ENCODE measurements at places on chromosomes 12 and 14.

GRCh38 chr12:68559984-68560850 is 50.5 kb upstream of the RAP1B start:
- DNase-seq, result peak; percentile 61

GRCh38 chr14:105192866-105193731 is 12.0 kb upstream of the NUDT14 start:
- no peak for DNase-seq

DNA sequence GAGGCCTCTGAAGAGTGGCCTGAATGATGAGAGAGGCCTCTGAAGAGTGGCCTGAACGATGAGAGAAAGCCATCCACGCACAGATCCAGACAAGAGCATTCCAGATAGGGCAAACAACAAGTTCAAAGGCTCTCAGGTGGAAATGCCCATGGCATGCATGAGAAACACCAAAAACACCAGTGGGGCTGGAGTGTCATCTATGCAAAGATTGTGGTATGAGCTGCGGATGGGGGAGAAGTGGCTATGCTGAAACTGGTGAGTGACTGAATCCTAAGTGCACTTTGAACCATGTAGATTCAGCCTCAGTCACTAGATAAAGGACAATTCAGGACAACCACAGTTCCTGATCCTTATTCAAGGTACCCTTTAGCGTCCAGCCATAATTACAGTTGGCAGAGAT is 79.4 kb upstream of the GZMB start:
- DNase-seq, result no peak

DNA sequence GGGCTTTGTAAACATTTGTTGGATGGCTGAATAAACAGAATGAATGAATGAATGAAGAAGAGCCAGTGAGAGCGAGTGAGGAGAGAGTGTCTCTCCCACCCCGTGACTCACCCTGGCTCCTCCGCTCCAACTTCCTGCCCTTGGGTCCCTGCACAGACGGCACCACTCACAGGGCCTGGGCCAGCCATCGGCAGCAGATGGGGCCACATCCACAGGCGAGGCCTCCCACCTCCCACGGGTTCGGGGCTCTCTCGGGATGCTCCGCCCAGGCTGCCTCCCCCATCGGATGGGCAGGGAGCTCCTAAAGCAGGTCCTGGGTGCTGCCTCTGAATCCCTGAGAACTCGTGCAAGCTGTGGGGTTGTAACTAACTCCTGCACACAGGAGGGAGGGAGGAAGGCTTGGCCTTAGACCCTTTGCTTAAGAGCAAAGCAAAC is 41.3 kb downstream of the CCNK start:
- peak; percentile 50 for DNase-seq

DNA sequence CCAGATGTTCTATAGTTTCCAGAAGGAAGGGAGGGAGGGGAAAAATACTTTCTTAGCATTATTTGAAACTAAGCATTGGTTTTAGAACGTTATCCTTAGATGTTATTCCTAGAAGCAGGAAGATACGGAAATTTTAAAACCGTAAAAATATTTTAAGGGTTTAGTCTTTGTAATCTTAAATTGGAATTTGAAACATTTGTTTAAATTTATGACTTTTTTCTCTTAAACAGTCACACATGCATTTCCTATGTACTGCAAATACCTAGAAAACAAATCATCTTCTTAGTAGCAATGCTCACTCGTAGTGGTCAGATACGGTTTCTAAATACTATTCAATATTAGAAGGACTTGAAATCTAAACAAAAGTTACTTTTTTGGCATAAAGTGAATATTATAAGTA is 282.0 kb downstream of the ERC1 start:
- DNase-seq, result no peak

DNA sequence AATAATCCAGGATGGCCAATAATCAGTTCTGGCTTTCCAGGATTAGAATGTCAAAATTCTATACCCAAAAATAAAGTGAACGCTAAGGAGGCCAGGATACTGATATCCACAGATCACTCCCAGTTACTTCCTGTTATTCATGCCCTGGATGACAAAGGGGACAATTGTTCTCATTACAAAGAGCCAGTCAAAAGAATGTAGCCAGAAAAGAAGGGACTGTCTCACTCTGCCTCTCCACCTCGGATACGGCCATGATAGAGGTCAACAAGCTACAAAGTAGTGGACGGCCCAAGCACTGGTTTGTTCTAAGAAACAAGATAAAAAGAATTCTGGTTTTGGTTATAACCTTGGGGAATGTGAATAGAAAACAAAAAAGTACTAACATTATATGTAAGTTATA is 116.1 kb upstream of the ATF7IP start:
- DNase-seq, result no peak

GRCh38 chr14:33610121-33610520 is 340.8 kb downstream of the EGLN3 start:
- no peak for DNase-seq

DNA sequence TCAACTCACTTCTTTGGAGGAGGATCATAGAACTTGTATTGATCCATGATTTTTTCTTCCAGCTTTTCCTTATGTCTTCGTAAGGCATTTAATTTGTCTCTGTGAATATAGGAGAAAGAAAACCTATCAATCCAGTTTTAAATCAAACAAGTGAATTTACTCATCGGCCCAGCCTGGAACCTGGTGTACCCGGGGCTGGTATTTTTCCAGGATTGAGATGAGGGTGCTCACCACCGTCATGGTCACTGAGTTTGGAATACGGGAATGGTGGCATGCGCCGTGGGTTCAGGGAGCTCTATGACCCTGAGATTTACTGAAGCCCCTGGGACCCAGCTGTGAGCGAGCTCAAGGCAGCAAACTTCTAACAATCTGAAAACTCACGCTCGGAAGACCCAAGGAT is 46.5 kb upstream of the GPR68 start:
- DNase-seq, result no peak

DNA sequence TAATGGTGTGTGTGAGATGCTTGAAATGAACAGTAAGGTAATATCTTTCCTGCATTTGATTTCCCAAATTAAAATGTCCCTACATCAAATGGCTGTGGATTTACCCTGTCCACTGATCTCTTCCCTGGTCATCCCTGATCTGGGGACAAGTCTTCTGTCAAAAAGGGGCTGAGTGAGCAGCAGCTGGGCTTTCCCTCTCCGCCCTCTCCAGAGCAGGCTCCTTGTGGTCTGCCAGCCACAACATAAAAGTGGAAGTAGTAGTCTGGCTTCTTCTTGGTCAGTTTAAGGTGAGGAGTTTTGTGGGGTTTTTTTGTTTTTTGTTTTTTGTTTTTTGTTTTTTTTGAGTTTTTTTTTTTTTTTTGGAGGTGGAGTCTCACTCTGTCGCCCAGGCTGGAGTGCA is 25.2 kb upstream of the PLXNC1 start:
- DNase-seq, result no peak

DNA sequence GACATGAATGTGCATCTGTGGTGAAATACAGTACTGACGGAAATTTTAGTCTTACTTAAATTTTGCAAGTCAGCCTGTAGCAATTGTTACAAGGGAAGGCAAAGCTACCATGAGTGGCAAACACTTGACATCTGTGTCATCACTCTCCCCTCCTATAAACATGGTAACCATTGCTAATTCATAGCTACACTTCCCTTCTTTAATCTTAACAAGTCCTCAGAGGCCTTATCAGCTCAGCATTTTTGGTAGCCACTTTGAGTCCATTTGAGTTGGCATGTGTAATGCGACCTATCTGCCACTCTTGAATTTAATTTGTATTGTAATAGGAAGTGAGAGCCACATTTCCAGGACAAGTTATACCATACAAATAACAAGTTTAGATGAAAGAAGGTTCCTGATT is 218.1 kb downstream of the RMST start:
- no peak for DNase-seq

- DNase-seq, result no peak
Measured at GRCh38 chr12:62724947-62725451, 210.0 kb downstream of the PPM1H start.

GRCh38 chr12:24494401-24494800 is 454.5 kb downstream of the BCAT1 start:
- no peak for DNase-seq

GRCh38 chr14:102538602-102539543 is 29.3 kb upstream of the ANKRD9 start:
- no peak for DNase-seq

GRCh38 chr12:130816097-130816496 is 23.0 kb downstream of the STX2 start:
- no peak for DNase-seq

DNA sequence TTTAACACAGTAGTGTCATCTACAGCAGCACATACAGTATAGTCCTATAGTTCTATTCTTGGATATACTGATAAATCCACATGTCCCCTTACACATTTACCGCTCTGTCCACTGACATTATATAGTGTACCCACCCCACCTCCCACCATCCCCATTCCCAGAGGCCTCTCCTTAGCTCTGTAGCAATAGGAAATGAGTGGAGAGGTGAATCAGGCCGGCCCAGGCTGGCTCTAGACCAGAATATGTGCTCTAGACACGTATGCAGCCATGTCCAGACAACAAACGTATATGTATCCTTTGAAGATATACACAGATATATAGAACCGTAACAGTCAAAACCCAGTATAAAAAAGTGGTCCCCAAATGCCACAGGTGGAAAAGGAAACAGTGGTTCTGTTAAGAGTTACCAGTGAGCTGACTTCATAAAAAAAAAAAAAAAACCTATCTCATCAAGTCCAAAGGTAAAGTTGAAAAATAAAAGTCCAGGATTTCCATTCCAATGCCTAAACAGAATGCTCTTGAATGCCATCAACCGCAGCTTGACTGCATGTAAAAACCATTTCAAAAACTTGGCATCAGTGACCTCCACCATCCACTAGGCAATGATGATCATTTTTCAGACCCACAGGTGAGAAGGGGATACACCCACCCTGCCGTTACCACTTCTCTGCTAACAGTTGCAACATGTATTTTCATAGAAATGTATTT is 16.7 kb downstream of the EGLN3 start:
- no peak for DNase-seq

DNA sequence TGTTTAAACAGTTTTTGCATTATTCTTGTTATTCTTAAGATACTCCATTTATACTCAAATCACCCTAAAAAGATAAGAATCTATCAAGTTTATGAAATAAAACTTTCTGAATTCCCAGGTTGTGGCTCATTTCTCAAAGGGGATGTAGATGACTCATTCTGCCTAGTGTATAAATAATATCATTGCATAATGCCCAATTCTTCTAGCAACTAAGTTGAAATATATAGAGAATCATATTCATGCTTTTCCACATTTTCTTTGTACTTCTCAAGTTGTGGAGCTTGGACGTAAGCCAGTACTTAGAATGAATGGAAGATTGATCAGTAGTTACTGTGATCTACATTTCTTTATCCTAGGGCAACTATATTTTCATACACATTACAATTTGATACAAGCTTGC is 201.1 kb downstream of the PPFIA2 start:
- no peak for DNase-seq

DNA sequence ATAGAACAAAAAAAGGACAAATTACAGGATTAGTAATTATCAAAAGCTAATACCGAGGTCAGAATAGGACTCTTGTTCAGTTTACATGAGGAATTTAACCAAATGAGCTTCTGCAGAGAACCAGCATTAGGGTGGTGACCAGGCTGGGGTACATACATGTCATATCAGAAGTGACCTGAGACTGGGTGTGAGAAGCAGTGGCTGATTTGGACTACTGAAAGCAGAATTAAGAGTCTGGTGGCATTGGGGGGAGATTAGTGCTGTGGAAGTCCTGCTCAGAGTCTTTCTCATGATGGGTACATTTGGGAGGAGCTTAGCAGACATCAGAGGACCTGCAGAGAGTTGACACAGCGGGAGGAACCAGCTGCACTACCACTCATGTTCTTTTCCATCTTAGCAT is 21.7 kb downstream of the TRAF3 start:
- DNase-seq, result no peak

DNA sequence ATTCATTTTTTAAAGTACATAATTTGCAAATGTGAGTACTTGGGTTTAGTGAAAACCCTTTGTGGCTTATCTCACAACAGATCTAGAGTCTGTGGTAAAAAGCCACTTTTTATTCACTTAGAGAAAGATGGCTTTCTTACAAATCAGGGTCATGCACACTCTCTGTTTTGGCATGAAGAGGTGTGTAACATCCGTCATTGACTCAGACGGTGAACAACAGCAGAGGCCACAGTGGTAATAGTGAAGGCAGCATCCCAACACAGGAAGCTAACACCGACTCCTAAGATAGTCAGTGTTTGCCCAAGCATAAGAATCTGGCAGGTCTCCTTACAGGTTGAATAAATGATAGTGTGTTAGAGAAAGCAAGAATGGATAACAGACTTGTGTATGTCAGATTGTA is 593.0 kb downstream of the SOX5 start:
- no peak for DNase-seq

- no peak for DNase-seq
Measured at GRCh38 chr12:120562906-120563305, 18.3 kb downstream of the POP5 start.

DNA sequence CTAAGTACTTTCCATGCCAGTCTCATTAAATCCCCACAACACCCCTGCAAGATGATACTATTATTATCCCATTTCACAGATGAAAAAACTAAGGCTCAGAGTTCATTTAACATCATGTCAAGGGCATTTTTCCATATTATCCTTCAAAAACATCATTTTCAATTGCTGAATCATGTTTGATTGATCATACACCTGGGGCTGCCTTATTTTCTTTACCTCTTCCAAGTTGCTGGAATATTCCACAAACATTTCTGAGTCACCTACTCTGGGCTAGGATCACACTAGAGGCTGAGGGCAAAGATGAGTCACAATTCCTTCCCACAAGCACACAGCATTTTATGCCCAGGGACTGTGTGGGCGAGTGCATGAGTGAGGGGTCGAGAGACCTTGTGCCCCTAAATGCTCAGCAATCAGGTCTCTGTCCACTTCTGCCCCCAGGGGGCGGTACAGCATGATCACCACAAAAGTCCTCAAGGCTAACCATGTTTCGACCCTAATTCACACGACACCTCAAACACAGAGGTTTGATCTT is 14.1 kb upstream of the TMEM119 start:
- DNase-seq, result no peak

DNA sequence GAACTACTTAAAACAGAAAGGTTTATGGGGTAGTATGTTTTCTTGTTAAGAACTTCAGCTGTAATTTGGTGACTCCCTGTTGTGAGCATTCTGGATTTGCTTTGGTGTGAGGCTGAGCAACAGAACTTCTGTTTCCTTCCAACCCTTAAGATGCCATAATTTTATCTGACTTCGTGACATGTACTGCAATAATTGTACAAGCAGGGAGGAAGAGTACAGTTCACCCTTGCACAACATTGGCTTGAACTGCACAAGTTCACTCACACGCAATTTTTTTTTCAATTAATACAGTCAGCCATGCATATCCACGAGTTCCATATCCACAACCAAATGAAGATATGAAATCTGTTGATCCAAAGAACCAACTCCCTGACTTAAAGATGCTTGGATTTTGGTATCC is 42.9 kb upstream of the ANKS1B start:
- no peak for DNase-seq

DNA sequence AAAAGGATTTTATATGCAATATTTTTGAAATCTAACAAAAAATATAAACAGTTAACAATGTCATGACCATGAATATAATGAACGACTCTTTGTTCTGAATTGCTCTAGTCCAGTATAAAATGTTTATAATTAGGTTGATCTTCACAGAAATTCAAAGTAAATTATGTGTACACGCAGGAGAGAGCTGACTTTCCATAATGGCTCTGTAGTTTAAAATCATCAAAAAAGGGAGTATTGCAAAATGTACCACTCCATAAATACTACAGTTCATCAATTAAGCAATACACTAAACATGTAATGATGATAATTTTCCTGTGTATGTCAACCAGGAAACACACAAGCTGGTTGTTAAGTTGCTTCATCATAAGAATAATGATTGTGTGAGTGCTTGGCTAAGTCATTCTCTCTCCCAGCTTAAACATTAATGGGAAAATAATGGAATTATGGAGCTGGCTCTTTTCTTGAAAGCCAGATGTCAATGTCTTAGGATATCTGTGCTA is 189.5 kb upstream of the PLEKHG7 start:
- no peak for DNase-seq
